ENCODE measurements at places on chromosomes 11 and 22.

DNA sequence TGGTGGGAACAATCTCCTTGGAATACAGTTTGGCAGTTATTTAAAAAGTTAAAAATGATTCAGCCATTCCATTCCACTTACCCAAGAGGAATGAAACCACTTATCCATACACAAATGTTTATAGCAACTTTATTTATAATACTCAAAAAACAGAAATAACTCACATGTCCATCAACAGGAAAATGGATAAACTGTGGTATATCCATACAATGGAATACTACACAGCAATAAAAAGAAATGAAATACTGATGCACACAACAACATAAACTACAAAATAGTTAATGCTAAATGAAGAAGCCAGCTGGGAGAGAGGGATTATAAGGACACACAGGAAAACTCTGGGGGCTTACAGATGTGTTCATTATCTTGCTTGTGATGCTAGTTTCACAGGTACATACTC, 64.7 kb downstream of the FCHSD2 start:
- DNase-seq: no peak

DNA sequence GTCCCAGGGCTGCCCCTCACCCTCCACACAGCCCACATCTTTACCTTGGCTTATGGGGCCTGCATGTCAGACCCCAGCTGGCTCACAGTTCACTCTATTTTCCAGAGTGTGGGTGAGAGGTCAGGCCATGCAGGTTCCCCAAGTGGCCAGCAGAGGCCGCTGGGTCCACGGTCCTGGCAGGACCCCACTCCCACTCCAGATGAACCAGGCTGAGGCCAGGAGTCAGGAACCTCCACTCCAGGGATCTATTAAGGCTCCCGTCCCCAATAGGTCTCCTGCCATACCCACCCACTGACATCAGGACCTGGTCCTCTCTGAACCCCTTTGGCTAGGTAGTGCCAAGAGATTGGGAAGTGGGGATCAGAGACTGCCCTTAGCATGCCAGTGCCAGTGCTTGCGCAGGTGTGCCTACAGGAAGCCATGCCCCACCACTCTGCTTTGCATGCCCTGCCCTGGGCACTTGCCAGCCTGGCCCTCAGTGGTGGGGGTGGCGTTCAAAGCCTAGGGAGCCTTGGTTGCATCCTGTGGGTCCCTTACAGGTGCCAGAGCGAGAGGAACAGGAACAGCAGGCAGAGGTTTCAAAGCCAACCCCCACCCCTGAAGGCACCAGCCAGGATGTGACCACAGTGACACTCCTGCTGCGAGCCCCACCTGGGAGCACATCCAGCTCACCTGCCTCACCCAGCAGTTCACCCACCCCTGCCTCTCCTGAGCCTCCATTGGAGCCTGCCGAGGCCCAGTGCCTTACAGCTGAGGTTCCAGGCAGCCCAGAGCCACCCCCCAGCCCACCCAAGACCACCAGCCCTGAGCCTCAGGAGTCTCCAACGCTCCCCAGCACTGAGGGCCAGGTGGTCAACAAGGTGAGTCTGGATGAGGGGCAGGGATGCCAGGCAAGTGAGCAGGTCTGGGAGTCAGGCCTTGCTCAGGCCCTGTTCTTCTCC, 8.3 kb downstream of the SMTN start:
- DNase-seq: peak; percentile 79

DNA sequence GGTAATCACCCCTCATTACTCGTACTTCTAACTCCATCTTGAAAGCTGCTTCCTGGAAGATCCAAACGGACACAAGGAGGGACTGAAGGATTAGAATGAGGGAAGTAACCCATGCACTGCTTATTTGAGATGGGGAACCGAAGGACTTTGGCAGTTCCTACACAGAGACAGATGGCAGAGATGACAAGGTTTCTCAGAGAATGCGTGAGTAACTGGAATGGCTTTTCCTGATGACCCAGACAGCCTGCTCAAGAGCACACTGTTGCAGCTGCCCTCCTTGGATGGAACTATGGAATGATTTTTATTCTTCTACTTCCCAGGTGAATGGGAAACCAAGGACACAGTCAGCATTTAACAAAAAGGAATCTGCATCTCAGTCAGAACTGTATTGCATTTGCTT, 7.3 kb downstream of the KCNJ11 start:
- no peak for DNase-seq

DNA sequence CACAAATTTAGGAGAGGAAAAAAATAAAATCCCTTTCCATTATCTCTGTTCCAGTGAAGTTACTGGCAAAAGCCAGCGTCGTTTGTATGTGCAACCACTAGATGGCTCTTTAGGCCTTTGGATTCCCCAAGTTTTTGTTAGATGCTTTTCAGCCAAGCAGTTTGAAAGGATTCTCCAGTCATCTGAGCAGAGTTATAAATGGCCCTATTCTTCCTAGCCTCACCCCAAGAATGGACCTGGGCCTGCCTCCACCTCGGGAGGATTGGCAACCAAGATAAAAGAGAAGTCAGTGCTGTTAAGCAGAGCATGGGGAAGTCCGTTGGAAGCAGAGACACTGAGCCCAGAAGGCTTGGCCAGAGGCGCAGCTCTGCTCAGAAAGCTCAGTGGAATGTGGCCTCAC, 15.4 kb downstream of the FAM181B start:
- DNase-seq: no peak

- peak; percentile 99 for DNase-seq
These were observed at the start of gene PPARA for GRCh38 chr22:46150034-46150654. Gene PPARA, plus strand, starts transcription at chr22:46150526. Its CDS starts 47,858 bp downstream, at chr22:46198384.

GRCh38 chr11:123206791-123207434, 11.9 kb upstream of the CLMP start:
- DNase-seq: no peak

DNA sequence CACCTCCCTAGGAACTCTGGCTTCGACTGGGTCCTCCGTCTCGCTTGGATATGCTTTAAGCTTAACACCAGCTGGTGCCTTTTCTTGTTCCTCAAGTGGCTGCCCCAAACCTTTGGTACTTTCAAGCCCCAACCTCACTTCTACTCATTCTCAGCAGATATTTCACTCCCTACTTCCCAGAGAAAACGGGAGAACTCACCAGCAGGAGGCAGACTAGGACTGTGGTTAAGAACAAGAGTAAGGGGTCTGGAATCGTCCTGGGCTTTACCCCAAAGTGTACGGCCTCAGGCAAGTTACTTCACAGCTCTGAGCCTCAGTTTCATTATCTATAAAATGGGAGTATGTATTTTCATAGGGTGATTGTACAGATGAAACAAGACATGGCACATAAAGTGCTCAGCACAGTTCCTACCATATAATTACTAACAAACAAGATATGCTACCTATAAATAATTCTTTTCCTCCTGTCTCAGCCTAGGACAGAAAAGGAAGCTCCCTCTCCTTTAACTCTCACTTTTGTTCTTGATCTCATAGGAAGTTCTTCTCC, 37.8 kb downstream of the PAMR1 start:
- no peak for DNase-seq

DNA sequence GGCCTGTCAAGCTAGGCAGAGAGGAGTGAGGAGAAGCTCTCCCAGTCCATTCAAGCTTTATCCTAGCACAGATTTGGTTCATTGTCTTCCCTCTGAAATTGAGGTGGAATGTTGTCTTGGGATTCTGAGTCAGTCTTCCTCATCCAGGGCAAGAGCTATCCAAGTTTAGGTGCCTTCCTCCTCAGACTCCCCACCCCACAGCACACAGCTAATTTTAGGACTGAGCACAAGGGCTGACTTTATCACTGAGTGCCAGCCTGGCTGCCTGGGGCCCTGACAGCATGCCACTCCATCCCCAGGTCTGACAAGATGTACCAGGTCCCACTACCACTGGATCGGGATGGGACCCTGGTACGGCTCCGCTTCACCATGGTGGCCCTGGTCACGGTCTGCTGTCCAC, 2.6 kb downstream of the PGAP2 start:
- DNase-seq: no peak

DNA sequence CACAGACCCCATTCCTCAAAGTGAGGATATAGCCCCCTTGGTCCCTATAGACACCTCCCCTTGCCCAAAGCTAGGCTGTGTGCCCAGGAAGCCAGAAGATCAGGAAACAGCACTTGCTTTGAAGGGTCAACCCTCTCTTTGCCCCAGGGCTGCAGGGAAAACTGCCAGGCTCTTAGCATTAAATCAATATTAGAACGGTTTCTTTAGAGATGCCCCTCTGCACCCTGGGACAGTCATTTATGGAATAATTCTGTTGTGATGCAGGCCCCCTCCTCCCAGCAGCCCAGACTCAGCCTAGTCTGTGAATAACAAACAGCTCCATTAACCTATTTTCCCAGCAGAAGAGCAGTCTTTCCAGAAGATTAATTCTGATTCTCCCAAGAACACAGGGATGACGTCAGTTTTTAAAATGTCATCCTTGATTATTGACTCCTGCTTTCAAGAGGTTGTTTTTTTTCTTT, 11.6 kb upstream of the CAPN5 start:
- DNase-seq: no peak

DNA sequence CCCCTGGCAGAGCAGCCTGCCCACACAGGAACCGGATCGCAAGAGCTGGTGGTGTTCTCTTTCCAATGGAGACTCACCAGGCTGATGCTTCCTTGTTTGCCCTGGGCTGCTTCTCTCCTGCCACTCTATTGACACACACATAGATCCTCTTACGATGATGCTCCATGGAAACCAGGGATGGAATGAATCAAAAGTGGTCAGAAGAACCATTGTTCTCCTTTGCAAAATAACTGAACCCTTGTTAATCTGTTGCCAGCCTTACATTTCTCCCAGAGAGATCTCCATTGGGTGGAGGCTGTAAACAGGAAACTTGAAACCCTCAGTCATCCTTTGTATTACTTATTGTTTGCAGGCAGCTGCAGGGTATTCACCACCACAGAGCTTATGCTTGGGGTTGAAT, 24.6 kb upstream of the LDLRAD3 start:
- no peak for DNase-seq

- no peak for DNase-seq
These were observed 549.3 kb downstream of the METTL15 start for GRCh38 chr11:28657378-28658030.

DNA sequence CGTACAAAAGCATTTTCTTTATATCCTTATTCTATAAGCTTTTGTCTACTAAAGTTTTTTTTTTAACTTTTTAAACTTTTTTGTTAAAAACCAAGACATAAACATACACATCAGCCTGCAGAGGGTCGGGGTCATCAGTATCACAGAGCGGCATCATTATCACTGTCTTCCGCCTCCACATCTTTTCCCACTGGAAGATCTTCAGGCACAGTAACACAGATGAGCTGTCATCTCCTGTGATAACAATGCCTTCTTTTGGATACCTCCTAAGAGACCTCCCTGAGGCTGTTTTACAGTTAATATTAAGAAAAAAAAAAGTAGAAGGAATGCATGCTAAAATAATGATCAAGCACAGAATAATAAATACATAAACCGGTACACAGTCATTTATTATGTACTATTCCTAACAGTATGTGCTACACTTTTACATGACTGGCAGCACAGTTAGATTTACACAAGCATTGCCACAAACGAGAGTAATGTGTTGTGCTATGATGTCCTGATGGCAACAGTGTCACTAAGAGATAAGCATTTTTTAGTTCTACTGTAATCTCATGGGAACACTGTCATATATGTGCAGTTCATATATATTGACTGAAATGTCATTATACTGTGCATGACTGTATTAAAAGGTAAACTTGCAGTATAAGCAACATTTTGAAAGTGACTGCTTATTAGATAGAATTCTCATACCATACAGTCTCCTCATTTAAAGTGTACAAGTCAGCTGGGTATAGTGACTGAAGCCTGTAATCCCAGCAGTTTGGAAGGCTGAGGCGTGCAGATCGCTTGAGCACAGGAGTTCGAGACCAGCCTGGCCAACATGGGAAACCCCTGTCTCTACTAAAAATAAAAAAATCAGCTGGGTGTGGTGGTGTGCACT, 58.6 kb downstream of the KDM2A start:
- no peak for DNase-seq

Data from GM19239 (cell line).